ENCODE measurements at places on chromosomes 5 and 9.
A peak's percentile ranks its signal among the peaks of the same experiment; 100 is the strongest.

DNA sequence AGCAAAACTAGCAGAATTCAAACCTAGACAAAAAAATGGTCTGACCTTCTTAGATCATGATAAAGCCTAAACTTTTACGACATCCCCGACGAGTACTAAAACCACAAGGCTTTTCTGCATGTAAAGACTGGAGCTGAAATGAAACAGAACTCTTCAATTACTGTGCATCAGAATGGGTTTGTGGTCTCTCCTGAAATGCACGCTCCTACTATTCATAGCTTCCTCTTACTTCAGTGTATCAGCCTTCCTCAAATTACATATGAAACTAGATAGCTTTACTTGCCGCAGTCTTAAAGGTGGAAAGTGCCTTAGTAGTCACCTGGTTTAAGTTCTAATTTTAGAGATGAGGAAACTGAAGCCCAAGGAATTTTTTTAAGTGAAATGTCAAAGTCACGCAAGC lies 24.6 kb upstream of the MED10 start:
- no peak for DNase-seq

DNA sequence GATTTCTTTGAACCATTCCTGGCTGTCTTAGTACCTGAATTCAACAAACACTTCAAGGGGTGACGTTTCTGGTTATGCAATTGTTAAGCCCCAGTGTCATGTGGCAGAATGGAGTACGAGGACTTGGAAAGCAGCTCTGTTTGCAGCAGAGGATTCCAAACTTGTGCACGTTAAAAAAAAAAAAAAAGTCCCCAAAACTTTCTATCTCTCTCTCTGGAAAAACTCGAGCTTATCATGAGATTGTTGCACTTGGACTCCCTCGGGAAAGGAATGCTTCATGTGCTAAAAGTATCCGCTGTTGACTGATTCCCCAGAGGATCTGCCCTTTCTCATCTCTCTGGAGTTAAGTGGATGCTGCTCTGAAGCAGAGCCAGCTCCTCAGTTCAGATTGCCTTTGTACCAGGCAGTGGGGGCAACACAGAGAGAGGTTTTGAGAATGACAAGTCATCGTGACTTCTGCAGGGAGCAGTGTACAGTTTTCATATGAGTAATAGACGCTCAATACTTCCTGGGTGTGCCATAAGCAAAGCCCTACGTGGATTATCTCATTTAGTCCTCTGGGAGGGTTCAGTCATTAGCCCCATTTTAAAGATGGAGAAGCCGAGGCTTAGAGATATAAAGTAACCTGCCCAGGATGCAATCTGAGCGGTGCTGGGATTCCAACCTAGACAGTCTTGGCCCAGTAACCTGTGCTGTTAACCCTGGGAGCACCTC lies 28.1 kb downstream of the TMOD1 start:
- no peak for DNase-seq

- no peak for DNase-seq
Observed at GRCh38 chr9:123772374-123772773, 157.6 kb downstream of the DENND1A start.

GRCh38 chr9:72589667-72590521 lies 68.5 kb downstream of the TMC1 start:
- no peak for DNase-seq

DNA sequence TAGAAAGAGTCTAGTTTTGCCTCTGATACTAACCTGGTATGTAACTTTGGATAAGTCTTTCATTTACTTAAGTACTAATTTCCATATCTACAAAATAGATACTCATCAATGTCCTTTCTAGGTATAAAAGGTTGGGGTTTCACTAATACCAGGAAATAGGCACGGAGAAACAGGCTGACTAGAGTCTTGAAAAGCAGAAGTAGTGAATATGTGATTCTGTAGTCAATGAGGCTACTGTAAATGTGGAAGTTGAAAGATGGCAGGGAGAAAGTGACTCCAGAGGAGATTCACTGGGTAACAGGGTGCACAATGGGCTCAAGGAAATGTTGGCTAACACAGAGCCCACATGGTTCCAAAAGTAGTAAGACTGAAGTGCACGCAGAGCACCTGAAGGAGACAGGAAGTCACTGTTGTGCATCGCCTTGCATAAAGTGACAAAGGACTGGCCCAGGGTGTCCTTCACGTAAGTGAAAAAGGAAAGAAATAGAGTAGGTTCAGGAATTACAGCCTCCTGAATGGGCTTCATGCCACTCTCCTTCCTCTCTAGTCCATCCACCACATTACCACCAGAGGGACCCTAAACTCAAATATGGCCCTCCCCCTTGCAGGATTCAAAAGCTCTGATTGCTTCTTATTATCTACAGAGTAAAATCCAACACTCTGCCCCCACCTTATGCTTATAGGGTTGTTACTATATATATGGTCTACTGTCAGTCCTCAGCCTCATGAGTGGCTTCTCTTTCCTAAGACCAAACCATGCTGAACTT lies 288.0 kb upstream of the SMARCA2 start:
- no peak for DNase-seq

GRCh38 chr5:112203229-112203628 lies 215.8 kb downstream of the EPB41L4A start:
- no peak for DNase-seq

DNA sequence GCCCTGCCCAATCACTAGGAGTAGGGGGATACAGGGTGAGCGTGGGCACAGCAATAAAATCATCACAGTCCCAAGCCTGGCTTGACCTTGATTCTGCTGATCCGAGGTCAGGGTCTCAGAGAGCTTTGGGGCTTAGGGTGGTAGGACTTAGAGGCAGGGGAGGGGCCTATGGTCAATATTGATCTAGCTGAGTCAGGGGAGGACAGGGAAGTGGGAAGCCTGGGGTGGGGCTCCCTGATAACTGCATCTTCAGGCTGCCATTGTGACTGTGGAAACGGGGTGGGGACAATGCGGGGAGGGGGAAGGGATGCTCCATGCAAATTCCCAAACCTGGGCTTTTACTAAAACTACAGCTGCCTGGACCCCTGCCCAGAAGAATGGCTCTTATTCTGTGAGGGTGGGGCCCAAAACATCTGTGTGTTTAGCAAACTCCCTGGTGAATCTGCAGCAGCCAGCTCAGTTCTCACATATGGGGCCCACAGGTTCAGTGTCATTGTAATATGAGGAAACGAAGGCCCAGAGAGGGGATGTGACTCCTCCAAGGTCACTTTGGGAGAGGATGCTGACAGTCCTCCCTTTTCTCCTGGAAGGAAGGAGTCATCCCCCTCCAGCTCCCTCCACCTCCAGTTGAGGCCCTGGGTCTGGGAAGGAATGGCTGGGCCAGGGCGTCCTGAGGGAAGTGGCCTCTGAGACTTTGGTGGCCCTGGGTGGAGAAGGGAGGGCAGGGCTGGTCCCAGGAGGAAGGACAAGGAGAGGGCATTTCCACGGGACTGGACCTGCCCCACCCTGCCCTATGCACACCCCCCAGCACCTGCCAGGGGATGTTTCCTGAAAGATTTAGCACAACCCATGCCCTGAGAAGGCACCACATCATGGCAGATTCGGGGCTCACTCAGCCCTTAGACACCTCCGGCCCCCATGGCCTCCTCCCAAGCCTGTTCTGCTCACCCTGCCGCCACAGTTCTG lies 26.4 kb downstream of the SLC6A7 start:
- DNase-seq, result no peak

GRCh38 chr5:158320934-158321333 lies 462.0 kb upstream of the CLINT1 start:
- no peak for DNase-seq

DNA sequence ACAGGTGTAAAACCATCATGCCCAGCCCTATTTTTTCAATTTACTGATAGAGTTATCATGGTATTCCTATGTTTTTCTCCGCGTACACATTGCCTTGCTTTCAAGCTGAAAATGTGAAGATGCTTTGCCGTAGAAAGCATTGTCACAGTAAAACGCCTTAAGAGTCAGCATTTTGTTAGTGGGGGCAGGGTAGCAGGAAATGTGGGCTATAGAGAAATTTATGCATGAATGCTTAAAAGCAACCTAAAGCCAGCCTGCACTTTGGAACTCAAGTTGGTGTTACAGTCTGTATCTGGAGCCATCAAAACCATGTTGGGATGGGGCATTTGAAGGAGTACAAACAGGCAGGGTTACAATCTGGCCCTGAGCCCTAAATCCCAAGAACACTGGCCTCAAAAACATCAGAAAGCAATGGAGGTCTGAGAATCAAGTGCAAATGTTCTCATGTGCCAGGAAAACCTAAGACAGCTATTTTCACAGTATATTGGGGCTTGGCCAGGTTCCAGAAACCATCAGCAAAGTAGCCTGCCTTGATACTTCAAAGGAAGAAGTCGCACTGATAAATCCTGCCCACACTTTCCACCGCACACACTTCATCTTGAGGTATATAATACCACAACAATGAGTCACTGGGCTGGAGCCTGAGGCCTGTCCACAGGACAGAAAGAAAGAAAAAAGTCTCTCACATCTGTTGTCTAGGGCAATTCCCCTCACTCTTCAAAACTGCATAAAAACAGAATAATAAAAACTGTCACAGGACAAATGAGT lies 313.8 kb downstream of the ENC1 start:
- peak; percentile 6 for DNase-seq

GRCh38 chr5:119420169-119420568 lies 32.1 kb upstream of the HSD17B4 start:
- no peak for DNase-seq

DNA sequence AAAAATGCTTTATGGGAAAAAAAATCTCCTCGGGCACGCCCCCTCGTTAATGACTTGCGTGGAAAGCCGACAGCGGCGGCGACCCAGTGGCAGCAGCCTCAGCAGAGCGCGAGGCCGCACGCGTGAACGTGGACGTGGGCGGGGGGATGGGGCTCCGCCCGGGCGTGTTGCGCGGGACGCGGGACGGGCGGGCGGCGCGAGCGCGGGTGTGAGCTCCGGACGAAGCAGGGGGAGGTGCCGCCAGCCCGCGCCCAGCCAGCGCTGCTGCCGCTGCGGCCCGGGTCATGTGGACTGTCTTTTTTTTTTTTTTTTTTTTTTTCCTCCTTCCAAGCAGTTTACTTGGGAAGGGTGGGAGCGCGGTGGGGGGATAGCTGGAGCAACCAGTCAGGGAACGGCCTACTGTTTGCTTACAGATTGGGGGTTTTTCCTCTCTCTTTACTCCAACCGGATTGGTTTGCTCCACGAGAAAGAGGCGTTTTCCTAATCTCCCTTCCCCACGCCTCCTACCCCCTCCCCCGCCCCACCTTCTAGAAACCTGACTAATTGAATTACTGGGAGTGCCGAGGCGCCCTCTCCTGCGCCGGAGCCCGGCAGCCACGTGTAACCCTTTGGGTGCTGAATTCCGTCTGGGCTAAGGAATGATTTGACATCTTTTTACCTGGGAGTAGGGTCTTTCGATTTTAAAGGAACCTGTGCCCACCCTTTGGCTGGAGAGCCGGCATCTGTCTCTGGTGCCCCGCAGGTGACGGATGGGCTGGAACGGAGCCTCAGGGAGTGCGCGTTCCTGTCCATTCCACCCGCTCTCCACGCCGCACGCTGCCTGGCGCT lies 1.7 kb upstream of the EFNA5 start:
- DNase-seq, result no peak

DNA sequence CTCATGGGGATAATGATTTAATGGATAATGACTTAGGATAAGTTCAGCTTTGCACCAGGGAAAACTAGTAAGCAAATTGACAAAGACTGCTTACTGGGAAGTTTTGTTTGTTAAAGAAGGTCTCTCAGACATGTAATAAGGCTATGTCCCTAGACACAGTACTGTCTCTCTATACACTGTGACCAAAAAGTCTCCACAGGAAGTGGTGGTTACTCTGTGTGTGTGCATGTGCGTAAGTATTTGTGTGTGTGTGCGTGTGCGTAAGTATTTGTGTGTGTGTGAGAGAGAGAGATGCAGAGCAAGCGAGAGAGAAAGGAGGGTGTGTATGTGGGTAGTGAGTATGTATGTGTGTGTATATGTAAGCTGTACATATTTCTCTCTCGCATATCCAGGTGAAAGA lies 229.6 kb downstream of the GLIS3 start:
- DNase-seq, result no peak

DNA sequence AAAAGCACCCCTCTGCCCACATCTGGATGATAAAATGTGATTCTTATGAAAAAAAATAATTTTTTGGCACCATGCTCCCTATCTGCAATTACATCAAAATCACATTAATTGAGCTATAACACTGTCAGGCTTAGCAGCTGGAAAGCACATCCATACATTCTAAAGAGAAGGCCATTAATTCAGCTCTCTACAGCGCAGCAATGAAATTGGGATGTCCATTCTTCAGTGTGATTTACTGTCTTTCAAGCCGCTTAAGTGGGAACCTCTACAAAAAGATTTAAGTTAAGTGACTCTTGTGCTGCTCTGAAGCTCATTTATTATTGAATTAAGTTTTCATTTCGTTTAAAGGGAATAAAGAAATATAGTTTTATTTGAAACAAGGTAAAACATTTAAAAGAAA lies 171.3 kb downstream of the EBF1 start:
- no peak for DNase-seq

DNA sequence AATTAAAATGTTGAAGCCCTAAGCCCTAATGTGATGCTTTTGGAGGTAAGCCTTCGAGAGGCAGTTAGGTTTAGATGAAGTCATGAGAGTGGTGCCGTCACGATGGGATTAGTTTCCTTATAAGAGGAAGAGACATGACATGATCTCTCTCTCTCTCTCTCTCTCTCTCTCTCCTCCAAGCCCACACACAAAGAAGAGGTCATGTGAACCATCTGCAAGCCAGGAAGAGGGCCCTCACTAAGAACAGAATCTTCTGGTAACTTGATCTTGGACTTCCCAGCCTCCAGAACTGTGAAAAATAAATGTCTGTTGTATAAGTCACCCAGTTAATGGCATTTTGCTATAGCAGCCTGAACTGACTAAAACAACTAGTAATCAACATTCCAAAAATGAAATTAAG lies 175.5 kb downstream of the GNA14 start:
- DNase-seq, result no peak

DNA sequence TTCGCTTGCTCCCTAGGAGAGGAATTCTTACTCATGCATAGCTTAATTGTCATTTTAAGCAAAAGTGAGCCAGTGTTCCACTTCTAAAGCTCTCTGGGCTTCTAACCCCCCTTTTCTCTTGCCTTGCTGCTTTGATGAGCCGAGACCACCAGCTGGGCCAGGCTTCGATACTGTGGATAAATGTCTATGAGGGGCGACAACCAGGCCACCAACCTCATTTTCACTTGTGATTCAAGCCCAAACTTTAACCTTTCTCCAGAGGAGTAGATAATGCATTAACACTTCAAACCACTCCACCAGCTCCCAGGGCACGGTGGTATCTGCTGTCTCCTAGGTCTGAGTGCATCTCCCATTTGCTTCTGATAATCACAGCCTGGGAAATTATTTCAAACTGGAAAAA lies 205.6 kb downstream of the PSAT1 start:
- no peak for DNase-seq

- no peak for DNase-seq
Observed at GRCh38 chr5:147348046-147348445, 113.2 kb downstream of the STK32A start.

DNA sequence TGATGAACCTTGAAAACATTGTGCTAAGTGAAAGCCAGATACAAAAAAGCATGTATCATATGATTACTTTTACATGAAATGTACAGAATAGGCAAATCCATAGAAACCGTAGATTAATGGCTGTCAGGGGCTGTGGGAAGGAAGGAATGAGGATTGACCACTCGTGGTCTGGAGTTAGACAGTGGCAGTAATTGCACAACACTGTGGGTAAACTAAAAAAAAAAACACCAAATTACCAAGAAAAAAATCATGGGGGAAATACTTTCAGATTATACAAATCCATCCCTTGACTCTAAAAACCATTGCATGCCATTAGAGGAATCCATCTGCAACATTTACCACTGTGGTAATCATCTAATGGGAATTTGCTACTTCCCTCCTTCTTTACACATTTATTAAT lies 140.0 kb downstream of the SIL1 start:
- no peak for DNase-seq

GRCh38 chr5:60287174-60287771 lies 393.7 kb upstream of the PDE4D start:
- no peak for DNase-seq

- DNase-seq, result no peak
Observed at GRCh38 chr5:106661866-106662265, 1008.9 kb downstream of the EFNA5 start.
